Globus pallidus (tissue), 1 donor: ENCODE measurements at places on chromosomes 7 and 10.

DNA sequence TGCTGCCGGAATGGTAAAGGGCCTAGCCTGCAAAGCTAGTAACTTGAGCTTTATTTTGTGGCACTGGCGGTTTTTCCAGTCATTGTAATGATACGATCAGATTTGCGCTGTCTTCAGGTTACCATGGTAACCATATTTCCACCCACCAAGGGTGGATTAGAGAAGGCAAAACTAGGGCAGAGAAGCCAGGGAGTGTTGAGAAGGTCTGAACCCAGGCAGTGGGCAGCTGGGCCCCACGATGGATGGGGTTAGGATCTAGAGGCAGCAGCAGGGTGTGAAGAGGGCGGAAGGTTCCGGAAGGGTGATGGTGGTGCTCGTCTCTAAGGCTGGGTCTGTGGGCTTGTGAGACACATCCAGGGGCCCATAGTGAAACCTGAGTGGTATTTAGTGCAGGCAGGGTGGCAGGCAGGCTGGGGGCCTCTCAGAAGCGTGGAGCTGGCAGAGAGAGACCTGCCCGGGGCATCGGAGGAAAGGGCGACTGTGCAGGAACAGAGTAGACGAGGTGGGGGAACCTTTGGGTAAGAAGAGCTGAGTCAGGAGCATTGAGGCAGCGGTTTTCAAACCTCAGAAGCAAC lies 87.9 kb upstream of the GTF2I start:
- no peak for DNase-seq

DNA sequence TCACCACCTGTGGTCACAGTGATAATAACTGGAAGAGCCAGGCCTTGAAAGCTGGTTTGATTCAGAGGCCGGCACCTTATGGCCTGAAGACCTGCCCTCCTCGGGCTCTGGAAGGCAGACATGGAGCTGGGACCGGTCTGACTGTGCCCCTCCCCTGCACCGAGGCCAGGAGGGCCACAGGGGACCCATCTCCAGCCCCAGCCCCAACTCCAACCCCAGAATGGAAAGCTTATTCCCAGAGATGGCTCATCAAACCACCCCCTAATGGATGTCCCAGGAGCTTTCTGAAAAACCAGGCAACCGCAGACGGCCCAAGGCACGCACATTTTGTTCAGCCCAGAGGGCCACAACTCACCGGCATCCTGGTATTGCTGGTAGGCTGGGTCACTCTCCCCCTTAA lies 16.8 kb downstream of the PDIA4 start:
- no peak for DNase-seq

- peak; percentile 31 for DNase-seq
Measured at GRCh38 chr10:103481974-103482531, 3.0 kb upstream of the CALHM3 start.

GRCh38 chr7:69687739-69688433 lies 89.6 kb downstream of the AUTS2 start:
- no peak for DNase-seq

DNA sequence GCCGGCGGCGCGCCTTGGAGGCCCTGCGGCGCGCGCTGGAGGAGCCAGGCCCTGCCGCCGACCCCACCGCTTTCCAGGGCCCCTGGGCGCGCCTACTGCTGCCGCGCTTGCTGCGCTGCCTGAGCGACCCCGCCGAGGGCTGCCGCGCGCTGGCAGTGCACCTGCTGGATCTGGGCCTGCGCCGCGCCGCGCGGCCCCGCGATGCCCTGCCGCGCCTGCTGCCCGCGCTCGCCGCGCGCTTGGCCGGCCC lies 280 bp downstream of the DNAAF5 start:
- DNase-seq, result no peak

- DNase-seq, result no peak
Measured at GRCh38 chr10:110724937-110725336, 80.8 kb downstream of the RBM20 start.

- no peak for DNase-seq
Measured at GRCh38 chr7:91579837-91580236, 300.7 kb downstream of the MTERF1 start.
